ENCODE measurements at places on chromosomes 2 and 18.

DNA sequence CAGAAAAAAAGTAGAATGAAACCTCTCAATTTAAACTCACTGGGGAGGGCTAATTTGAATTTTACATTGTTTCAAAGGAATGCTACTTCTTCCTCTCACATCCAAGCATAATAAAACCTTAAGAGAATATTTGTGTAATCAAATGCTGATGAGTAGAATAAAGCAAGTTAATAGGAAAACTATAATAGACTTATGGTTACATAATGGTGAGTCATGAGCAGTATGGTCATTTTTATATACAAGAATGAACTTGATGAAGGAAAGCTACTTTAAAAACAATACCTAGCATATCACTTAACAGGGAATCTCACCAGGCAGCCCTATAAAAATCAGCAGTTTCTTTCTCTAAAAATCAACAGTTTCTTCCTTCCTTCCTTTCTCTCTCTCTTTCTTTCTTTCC lies 80.3 kb downstream of the VSNL1 start:
- no peak for DNase-seq

- no peak for DNase-seq
Observed at GRCh38 chr2:174325373-174326160, 9.2 kb upstream of the SP9 start.

- no peak for DNase-seq
Observed at GRCh38 chr2:206832873-206833272, 67.5 kb downstream of the FASTKD2 start.

DNA sequence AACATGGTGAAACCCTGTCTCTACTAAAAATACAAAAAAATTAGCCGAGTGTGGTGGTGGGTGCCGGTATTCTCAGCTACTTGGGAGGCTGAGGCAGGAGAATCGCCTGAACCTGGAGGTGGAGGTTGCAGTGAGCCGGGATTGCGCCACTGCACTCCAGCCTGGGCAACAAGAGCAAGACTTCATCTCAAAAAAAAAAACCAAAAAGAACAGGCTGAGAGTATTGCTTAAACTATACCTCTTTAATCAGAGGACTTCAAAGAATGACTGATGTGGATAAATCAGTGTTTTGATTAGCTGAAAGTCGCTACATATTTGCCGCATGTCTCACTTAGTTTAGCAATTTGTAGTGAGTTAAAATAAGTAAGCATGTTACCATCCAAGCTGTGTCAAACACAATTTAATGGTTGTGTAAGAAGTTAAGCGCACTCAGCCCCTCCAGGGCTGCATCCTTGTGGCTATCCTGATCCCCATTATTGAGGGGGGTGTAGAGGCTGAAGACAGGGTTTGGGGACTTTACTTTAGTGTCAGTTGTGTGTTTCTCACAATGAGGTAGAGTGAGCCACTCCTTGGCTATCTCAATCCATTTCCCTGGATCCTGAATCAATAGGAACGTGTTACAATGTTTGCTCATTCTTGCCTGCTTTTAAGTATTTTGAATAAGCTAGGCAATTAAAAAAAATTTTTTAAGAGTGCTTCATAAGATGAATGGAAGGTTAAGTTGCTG lies 11.0 kb upstream of the FARP2 start:
- DNase-seq, result no peak

DNA sequence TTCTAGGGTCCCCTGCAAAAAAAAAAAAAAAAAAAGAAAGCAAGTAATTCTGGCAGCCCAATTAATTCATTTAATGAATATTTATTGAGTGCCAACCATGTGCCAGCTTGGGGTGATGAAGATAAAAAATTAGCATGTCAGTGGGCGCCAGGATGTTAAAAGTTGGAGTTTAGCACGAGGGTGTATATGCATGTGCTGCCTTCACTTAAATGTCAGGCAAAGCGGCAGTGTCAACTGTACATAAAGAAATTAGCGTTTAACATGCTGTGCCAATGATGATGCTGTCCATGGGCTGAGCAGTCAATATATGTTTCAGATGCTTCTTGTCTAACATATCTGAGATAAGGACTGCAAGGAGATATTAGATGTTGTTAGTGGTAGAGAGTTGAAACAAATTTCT lies 49.5 kb downstream of the ASAP2 start:
- DNase-seq, result no peak

- no peak for DNase-seq
Observed at GRCh38 chr2:95077861-95078603, 43.6 kb downstream of the MRPS5 start.

DNA sequence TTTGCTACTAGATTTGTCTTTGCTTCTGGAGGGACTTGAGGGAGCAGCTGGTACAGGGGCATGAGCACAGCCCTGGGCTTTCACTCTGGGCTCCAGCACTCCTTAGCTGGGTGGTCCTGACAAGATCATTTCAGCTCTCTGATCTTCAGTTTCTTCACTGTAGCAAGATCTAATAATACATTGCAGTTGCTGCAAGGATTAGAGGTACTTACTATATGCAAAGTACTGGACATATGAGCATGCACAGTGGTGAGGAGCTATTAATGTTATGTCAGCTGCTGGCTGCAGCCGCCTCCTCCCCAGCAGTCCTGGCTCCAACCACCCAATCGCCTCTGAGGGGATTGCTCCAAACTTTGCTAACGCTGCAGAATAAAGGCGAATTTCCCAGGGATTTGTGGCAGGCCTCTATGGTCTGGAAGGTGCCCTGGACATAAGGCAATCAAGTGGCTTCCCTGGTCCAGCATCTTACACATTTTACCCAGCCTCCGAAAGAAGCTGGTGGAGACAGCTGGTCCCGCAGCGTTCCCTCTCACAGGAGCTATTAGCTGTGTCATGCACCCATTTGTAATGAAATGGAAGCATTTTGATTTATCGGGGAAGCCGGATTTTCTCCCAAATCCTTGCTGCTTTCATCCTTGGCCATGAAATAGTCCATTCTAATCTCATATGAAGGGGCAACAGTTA lies 96.7 kb downstream of the RHOB start:
- DNase-seq, result no peak

DNA sequence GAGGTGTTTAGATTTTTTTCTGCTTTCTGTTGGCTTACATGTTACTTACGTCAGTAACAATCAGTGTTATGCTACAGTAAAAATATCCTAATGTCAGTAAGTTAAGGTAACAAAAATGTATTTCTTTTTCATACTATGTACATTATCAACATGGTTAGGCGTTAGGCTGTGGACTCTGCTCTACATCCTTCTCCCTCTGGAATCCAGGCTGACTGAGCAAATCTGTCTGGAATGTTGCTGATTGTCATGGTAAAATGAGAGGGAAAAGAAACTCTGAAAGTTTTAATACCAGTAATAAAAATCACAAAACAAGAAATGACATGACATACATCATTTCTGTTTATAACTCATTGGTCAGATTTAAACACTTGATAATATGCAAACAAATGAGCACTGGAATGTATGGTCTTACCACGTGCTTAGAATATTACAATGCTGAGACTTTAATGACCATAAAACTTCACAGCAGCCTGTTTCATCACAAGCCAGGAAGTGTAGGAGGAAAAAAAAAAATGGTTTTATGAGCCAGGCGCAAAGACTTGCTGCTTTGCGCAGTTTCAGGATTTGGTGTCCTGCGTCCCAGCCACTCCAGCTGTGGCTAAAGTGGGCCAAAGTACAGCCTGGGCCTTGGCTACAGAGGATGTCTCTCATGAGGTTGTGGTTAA lies 252.4 kb downstream of the FSIP2 start:
- DNase-seq, result no peak

- no peak for DNase-seq
Observed at GRCh38 chr2:207926133-207926988, 99.0 kb downstream of the PLEKHM3 start.

DNA sequence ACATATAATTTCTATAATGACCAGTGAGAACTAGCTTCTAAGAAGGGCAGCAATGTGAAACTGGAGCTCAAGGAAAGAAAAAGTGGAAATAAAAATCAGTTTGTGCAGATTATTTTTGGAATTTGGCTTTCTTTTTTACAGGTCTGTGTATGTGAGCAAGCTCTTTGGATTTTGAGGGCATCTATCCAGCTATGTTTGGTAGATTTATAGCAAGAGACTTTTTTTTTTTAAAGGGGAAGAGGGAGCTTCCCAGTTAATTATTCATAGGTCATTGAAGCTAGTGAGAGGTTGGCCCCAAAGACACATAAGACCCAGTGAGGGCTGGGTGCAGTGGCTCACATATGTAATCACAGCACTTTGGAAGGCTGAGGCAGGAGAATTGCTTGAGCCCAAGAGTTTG lies 24.0 kb upstream of the COLEC12 start:
- DNase-seq, result no peak

- no peak for DNase-seq
Observed at GRCh38 chr2:182359027-182359989, 67.5 kb downstream of the PDE1A start.

- DNase-seq, result no peak
Observed at GRCh38 chr2:201983174-201983573, 50.5 kb upstream of the FZD7 start.

DNA sequence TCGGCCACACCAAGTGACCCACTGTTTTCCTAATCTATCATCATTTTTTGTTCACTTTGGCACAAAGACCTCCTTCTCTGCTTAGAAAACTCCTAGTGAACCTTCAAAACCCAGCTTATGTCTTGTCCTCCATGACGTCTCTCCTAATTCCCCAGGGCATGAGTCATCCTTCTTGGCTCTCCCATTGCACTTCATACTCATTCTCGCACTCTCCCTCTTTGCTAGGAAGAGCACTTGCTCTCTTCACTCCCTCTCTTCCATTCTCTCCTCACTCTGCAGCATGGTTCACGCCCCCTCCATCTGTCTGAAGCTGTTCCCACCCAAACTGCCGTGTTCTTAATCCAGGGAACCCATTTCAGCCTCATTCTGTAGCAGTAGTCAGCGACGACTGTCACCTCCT lies 103.9 kb downstream of the MRO start:
- no peak for DNase-seq

DNA sequence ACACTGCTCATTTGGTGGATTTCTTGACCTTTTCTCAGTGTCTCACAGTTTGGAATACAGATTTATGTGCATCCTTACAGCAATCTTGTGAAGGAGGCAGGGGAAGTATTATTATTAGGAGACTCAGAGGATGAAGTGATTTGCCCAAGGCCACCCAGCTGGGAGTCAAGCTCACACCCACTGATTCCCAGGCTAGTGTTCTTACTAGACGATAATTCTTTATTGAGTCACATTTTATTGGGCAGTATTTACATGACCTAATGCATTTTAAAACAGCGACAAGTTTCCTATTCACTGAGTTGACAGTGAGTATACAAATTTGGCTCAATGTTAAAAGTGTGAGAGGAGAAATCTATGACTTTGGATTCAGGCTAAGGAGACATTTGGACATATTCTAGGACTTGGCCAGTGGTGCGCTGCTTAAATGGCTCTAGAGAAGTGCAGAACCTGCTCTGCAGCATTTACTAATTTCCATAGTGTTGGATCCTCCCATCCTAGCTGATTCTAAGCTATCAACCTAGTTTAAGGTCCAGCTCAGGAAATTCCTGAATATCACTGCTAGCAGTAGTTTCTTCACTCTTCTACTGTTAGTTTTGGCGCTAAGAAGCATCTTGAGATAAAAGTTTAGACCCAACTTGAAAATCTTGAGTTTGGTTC lies 199.3 kb downstream of the MTX2 start:
- no peak for DNase-seq

GRCh38 chr2:106885971-106886915 lies at the start of gene ST6GAL2:
Gene ST6GAL2, minus strand, starts transcription at chr2:106886167. Its CDS starts 42,190 bp downstream, at chr2:106843977.
- DNase-seq, result no peak

GRCh38 chr2:85741833-85742455 lies 11.8 kb upstream of the ATOH8 start:
- no peak for DNase-seq

DNA sequence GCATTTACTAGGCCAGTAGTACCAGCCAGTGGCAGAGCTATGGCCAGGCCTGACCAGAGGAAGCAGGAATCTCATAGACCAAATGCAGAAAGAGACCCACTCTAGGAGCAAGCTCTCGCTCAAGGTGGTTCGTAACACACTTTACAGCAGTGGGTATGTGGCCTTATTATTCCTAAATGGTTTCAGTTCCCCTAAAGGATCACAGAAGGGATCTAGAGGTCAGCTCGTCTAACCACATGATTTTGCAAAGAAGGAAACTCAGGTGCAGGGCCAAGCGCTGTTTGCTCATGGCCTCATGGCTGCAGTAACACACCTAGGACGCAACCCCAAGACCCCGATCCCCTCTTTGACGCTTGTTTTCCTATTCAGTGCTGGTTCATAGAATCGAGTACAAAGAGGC lies 65.5 kb upstream of the ATG16L1 start:
- peak; percentile 78 for DNase-seq

GRCh38 chr2:70124983-70125480 lies 37.8 kb downstream of the PCBP1 start:
- peak; percentile 65 for DNase-seq

GRCh38 chr18:58842978-58843687 lies 21.5 kb upstream of the ZNF532 start:
- no peak for DNase-seq

- DNase-seq, result no peak
Observed at GRCh38 chr2:65615602-65616001, 183.2 kb upstream of the SPRED2 start.

GRCh38 chr2:98464772-98465310 lies 20.2 kb downstream of the INPP4A start:
- peak; percentile 13 for DNase-seq

- DNase-seq, result no peak
Observed at GRCh38 chr2:7449298-7449697, 532.1 kb downstream of the RNF144A start.
